ENCODE measurements at places on chromosomes 3 and 15. TPM values are rescaled to one million over a fixed set of nuclear protein-coding genes. Genes with fewer than 3 reads are reported as not detected.

Gene HEG1
- total RNA-seq = 19.6 TPM

Gene NEO1
- total RNA-seq = 31.0 TPM

Gene TTLL13
- not detected for total RNA-seq

Gene FILIP1L
- 24.1 TPM for total RNA-seq

Gene SLC24A5
- total RNA-seq = not detected

Gene LACTB
- 9.7 TPM for total RNA-seq

Gene CACNA2D3
- 0.14 TPM for total RNA-seq

Gene GPR27
- total RNA-seq = 1.2 TPM

Gene SLC30A4
- total RNA-seq = 2.5 TPM

Gene CNTN6
- 0.12 TPM for total RNA-seq

Gene C3orf22
- total RNA-seq = not detected

Gene ZWILCH
- total RNA-seq = 40.2 TPM

Gene FBXO45
- 7.8 TPM for total RNA-seq

Gene OSTN
- total RNA-seq = not detected

Gene TGM5
- not detected for total RNA-seq

Gene ZMYND10
- total RNA-seq = 0.92 TPM

DNA sequence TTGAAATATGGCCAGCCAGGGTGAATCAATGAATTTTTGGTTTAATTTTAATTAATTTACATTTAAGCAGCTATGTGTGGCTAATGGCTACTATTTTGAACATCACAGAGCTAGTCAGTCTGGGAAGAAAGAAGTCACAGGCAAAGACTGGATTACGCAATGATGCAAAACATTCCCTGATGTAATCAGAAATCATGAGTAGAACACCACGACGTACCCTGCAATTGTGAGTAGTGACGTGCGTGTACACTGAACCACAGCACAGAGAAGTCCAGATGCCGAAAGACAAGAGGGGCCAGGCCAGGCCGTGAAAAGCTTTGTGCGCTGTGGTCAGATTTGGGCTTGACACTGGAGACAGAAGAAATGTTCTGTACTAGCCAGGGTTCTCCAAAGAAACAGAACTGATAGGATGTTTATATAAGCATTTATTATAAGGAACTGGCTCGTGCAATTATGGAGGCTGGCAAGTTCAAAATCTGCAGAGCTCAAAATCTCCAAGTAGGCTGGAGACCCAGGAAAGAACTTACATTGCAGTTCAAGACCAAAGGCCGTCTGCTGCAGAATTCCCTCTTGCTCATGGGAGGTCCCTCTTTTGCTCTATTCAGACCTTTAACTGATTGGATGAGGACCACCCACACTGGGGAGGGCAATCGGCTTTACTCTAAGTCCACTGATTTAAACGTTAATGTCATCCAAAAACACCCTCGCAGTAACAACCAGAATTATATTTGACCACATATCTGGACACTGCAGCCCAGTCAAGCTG is 44.6 kb downstream of the SH3BP5 start:
- DNase-seq = no peak

DNA sequence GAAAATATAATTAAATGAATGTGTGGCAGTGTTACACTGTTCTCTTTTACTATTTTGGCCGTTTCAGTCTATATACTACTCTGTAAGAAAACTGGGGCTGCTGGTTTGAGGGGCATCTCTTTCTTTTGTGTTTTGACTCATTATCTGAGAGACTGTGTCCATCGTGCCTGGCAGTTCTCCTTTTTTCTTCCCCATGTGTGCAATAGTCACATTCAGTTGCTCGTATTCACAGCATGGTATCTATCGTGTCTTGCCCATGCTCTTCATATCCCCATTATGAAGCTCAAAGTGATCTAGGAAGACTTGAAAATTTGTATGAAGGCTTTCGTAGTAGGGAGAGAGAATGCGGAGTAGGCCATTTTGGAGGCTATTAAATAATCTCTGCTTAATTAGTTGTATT is 29.8 kb upstream of the FAH start:
- no peak for DNase-seq

DNA sequence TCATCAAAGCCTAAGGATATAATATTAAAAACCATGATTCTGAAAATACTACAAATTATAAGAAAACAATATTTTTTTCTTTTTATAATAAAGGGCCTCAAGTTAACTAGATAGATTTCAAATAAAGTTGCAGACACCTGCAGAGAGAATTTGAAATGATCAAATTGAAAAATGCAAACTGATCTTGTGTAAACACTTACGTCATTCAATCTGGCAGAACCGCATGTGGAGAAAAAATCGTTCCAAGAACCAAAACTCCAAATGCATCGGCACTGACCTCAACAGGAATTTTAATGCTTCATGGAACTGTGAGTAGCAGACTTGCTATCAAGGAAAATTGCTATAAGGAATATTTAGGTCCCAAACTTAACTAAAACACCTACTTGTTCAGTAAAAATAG is 17.2 kb downstream of the CPA3 start:
- no peak for DNase-seq

- no peak for DNase-seq
Observed at GRCh38 chr3:106552351-106553043, 683.7 kb upstream of the CBLB start.

DNA sequence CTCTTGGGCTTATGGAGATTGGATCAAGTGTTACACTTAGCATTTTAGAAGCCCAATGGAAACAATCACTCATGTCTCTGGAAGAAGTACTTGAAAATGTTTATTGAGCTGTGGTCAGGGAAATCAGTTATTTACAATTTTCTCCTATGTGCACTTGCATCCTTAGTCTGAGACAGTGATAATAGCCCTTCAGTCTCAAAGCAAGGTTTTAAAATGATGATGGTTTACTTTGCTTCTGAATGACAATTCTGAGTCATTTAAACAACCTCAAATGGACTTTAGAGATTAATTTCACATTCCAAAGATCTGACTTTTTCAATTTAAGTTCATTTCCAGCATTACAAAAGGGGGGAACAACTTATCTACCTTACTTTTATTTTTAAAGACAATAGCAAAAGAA is 20.1 kb downstream of the TIPARP start:
- DNase-seq = no peak

GRCh38 chr3:105674437-105675065 is 194.3 kb downstream of the CBLB start:
- DNase-seq = no peak

GRCh38 chr15:51680321-51680720 is 982 bp upstream of the SCG3 start:
- DNase-seq = no peak

- DNase-seq = no peak
Observed at GRCh38 chr15:59298225-59298853, 74.3 kb downstream of the MYO1E start.

DNA sequence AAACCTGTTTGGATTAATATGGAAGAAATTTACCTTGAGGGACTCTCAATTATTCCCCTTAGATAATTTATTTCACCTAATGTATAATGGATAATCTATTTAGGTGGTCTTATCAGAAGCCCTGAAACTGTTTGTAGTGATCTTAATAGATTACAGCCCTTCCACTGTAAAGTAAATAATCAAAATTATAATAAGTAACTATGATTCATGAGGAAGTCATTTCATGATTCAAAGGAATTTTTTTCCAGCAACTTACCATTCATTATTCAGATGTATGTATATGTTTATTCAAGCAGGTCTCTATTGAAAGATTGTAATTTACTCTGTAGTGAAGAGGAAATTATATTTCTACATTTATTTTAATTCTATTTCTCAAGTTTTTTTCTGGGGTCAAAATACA is 250.6 kb upstream of the ROBO1 start:
- DNase-seq = no peak

DNA sequence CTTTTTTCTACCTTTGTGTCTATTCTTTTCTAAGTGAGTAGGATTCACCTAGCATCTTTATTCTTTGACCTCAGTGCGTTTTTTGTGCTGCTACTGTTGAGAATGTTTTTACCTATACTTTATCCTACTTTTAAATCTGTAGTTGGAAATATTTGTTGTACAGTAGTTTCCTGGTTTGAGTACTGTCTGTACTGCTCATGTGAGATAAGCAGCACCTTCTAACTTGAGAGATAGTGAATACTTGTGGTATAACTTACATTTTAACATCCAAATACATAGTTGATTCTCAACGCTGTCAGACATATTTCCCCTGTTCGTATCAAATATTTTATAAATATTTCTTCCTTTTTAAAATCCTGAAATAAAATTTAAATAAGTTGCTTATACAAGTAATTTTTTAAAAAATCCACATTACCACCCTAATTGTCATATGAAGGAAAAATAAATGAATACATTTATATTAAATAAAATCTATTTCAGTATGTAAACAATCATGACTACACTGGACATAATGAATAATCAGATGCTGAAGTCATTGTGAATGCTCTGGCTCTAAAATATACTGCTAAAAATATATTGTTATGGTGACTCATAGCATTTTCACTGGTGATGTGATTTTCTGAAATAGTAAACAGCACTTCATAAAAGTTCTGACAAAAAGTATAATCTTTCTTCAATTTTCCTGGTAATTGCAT is 17.4 kb downstream of the ATP11B start:
- DNase-seq = no peak

DNA sequence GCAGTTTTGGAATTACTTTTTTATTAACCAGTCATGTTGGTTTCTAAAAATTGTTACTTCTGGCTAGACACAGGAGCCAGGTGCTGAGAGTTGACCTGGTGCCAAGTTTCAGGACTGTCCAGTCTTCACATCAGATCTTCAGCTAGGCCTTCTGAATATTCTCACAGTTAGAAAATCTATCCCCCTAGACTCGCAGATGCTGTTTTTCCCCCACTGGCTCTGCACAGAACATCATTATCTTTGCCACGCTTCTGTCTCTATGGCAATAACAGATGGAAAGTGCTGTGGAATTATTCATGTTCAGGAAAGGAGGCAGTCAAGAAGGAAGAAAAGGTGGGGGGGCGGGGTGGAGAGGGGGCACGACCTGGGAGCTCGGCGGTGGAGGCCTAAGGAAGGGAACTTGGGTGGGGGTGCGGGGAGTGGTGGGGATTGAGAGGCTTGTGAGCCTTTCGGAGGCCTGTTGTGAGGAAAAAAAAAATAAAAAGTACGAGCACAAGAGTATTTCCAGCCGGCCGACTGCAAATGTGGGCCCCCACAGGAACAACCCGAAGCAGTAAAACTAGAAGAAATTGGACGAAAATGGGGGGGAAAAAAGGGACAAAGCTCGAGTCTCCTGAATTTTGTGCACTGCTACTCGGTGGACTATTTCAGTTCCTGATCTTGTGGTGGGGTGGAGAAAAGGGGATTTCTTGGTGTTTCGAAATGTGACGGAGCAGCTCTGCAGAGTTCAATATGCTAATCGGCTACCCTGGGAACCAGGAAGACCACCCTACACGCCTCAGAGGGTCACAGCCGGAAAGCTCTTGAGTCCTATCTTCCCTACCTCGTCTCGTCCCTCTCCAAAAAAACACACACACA is 1.5 kb upstream of the SKIL start:
- DNase-seq = peak; percentile 52

DNA sequence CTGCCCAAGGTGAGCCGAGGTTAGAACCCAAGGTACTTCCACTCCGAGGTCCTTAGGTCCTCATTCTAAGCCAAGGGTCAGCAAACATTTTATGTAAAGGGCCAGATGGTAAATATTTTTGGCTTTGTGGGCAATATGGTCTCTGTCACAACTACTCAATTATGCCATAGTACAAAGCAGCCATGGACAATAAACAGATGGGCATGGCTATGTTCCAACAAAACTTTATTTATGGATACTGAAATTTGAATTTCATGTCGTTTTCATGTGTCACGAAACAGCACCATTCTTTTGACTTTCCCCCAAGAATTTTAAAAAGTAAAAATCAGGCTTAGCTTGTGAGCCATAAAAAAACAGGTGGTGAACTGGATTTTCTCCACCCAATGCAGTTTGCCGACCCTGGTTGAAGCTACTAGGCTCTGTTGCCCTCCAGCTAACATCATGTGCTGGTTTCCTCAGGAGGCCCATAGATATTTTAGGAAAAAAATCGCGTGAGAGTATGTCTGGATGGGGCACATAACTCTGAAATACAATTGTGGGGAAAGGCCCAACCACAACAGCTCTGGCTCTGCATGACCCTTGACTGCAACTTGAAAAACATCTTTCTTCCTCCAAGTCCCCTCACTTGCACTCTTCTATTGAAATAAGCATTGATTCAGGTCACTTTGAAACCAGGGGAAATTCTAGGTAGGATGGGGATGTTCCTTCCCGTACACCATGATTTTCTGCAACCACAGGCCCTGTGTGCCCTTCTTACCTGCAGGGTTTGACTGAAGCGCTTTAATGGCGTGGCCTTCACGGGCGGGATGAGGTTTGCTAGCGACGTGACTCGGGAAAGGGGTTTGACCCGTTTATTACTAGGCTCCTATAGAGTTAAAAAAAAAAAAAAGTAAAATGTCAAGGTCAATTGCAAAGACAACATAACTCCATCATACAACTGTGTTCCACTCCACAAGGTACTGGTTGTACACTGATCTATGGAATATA is 28.5 kb downstream of the ARHGEF3 start:
- DNase-seq = no peak

GRCh38 chr3:37859354-37859753 is 2.3 kb upstream of the CTDSPL start:
- DNase-seq = no peak

GRCh38 chr3:102106416-102107097 is 257.2 kb downstream of the NFKBIZ start:
- DNase-seq = no peak

DNA sequence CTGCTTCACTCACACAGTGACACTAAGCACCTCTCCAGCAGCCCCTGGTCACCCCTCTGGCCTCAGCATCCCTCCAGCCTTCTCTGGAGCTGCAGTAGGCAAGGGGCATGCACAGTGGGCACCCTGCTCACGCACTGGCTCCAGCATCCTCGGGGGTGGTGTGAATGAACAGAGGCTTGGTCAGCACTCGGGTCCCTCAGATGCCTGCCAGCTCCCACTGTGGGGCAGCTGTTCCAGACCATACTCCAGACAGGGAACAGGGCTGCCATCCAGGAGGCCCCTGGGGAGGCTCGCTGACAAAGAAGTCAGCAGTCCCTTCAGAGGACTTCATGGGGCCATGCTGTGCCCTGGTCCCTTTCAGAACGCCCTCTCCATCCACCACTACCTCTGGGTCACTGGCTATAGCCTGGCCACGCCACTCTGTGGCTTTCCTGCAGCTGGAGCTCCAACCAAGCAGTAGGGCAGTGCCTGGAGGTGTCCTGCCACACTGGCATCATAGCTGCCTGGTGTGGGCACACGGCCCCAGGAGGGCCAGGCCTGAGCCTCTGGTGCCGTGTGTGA is 26.3 kb downstream of the ALS2CL start:
- no peak for DNase-seq

DNA sequence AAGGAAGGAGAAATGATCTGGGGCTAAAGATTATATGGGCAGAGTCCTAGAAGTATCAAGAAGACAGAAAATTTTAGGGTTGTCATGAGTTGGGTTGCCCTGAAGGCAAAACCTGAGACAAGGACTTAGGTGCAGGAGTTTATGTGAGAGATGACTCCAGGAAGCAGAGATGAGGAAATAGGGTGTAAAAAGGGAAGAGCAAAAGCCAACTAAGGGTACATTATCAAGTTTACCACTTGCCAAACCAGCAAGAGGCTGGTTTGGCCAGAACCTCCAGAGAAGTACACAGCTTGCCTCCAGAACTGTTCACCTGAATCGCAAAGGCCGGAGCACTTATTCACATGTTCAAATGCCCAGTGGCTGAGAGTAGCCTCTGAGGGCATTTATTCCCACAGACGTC is 116.7 kb downstream of the FHIT start:
- DNase-seq = no peak

Data from epithelial cell of proximal tubule (primary cell).